ENCODE measurements at places on chromosomes 11 and 22.

DNA sequence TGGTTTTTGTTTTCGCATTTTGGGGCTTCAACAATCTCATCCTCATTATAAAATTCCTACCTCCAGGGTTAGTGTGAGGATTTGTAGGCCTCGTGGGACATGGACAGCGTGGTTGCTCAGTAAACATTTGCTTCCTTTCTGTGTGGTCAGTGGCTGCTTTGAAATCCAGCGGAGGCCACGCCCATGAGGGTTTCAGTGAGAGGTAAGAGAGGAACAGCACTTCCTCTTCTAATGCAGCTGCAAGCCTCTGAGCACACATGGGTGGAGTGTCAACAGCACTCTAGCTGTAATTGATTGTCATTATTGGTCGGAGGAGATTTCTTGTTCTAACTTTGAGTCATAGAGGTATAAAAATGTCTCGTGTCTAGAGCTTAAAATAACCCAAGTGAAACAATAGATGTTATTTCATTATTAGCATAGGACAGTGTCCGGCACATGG is 6.0 kb upstream of the ARHGAP42 start:
- peaks cover 55% of the 10 kb centered on the region for H3K4me1 ChIP-seq
- H3K36me3 ChIP-seq, result no peaks in the 10 kb centered on the region
- peak overlapping the region; percentile 1 for H3K27ac ChIP-seq
- H3K4me3 ChIP-seq, result peak overlapping the region; percentile 19
- H3K27me3 ChIP-seq, result no peaks in the 10 kb centered on the region
- peak; percentile 99 for ATAC-seq

- no peak overlapping the region for H3K27ac ChIP-seq
- no peaks in the 10 kb centered on the region for H3K36me3 ChIP-seq
- H3K4me3 ChIP-seq, result no peak overlapping the region
- peaks cover 23% of the 10 kb centered on the region for H3K27me3 ChIP-seq
These were observed 27.9 kb downstream of the EXPH5 start for GRCh38 chr11:108565653-108566052.

DNA sequence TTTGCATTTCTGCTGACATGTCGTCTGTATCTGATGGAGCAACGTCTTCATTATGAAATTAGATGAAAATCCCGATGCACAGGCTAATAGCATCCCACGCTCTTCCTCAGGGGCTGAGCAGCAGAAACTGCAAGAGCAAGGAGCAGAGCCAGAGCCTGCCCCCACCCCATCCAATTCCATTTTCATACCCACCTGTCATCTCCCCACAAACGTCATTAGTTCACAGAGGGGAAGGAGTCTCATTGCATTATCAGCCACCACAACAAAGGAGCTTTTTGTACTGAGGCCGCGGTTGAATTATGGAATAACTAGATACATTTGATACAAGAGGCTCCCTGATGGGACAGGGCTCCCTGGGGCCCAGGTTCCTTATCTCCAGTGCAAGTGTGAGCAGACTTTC is 515.0 kb downstream of the NTM start:
- H3K27me3 ChIP-seq, result no peaks in the 10 kb centered on the region
- H3K36me3 ChIP-seq, result no peaks in the 10 kb centered on the region
- no peak overlapping the region for H3K27ac ChIP-seq
- no peaks in the 10 kb centered on the region for H3K4me1 ChIP-seq

GRCh38 chr22:44729391-44730021 is 22.9 kb upstream of the ARHGAP8 start:
- H3K4me1 ChIP-seq, result no peaks in the 10 kb centered on the region
- H3K27ac ChIP-seq, result no peak overlapping the region
- H3K36me3 ChIP-seq, result peaks cover 13% of the 10 kb centered on the region
- H3K4me3 ChIP-seq, result no peak overlapping the region

- no peak for ATAC-seq
- H3K36me3 ChIP-seq, result no peaks in the 10 kb centered on the region
- peaks cover 73% of the 10 kb centered on the region for H3K27me3 ChIP-seq
- no peak overlapping the region for H3K4me3 ChIP-seq
These were observed 99.8 kb upstream of the NECTIN1 start for GRCh38 chr11:119828819-119829218.
